Transverse colon (tissue), 4 donors: ENCODE measurements at places on chromosomes 1 and 21. TPM values are rescaled to one million over a fixed set of nuclear protein-coding genes. Genes with fewer than 3 reads are reported as not detected.

DNA sequence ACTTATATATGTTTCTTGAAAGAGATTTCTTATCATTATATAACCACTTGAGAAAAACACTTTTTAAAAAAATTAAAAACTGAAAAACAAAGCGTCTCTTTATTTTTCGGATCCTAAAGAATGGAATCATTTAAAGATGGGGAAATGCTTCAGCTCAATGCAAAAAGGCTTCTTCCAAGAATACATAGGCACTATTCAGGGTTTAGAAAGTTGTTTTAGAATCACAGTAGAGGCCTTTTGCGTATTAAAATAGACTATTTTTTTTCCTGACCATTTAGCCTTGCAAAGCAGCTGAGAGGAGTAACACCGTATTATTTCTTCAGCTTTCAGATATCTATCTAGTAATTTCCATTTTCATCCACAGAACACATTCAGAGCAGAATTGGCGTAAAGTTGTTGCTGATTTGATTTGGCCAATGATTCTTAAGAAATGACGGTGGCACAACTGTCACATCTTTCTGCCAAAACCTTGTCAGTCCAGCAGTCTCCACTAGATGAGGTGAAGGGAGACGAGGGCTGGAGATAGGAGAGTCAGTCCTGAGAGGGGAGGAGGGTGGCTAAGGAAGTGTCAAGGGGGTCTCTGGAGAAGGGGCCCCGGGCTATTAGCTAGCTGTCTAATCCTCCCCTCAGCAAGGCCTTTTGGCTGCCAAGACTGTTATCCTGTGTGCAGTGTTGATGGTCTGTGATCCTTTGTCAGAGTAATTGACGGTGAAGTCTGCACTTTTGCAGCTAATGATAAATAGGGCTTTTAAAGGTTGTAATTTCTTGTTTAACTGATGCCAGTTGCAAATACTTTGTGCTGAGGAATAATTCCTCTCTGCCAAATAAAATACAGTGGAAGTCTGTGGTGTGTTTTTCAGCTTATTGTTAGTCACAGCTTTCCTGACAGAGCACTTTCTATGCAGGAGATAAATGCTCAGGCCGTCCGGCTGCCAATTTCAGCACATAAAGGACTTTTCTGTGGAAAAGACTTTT is 34.7 kb downstream of the PRRX1 start:
- H3K36me3 ChIP-seq, result no peaks in the 10 kb centered on the region
- no peak for DNase-seq
- H3K27me3 ChIP-seq, result no peaks in the 10 kb centered on the region
- H3K4me3 ChIP-seq, result no peak overlapping the region

- no peak overlapping the region for H3K4me3 ChIP-seq
- H3K27ac ChIP-seq, result no peak overlapping the region
- no peaks in the 10 kb centered on the region for H3K4me1 ChIP-seq
These were observed 241.0 kb downstream of the KCNJ6 start for GRCh38 chr21:37675202-37675801.

- peak; percentile 90 for DNase-seq
- H3K27me3 ChIP-seq, result peaks cover 11% of the 10 kb centered on the region
- no peaks in the 10 kb centered on the region for H3K4me1 ChIP-seq
- no peaks in the 10 kb centered on the region for H3K36me3 ChIP-seq
- peak within 1 kb of the TSS; percentile 52 for H3K4me3 ChIP-seq
- H3K27ac ChIP-seq, result no peak within 1 kb of the TSS
These were observed at the start of gene ZNF695 for GRCh38 chr1:247007511-247008405. TSS of gene ZNF695 (minus strand) at chr1:247008057. CDS start at chr1:247007908, 149 bp downstream.

DNA sequence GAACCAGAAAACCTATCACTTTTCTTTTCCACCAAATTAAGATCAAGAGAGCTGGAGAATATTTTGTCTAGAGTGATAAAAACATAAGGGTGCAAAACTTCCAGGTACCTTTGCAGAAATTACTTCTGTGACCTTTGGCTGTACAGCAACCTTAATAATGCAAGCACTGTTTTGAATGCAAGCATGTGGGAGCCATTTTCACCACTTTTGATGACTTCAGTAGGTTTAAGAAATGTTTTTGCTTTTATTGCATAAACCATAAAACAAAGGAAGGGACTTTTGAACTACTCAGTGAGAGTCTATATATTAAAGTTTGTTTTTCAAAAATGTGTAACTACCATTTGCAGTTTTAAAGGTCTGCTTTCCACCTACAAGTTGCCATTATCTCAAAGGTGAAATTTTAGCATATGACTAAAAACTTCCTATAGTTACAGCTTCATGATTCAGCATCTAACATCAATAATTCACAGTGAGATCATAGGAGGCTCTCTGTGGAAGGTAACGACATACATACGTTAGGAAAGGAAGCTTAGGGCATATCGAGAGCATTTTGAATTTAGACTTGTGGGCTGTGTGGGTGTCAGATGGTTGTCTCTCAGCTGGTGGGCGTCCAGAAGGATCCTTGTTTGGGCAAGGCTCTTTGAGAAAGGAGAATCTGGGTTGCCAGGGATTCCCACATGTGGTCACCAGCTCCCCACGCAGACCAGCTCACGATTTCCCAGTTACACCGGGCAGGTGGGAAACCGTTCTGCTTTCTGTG is 1.1 kb upstream of the GADD45A start:
- DNase-seq, result peak; percentile 18
- H3K27me3 ChIP-seq, result no peaks in the 10 kb centered on the region
- peaks cover 6% of the 10 kb centered on the region for H3K36me3 ChIP-seq
- peak overlapping the region; percentile 97 for H3K27ac ChIP-seq
- H3K4me3 ChIP-seq, result no peak overlapping the region

DNA sequence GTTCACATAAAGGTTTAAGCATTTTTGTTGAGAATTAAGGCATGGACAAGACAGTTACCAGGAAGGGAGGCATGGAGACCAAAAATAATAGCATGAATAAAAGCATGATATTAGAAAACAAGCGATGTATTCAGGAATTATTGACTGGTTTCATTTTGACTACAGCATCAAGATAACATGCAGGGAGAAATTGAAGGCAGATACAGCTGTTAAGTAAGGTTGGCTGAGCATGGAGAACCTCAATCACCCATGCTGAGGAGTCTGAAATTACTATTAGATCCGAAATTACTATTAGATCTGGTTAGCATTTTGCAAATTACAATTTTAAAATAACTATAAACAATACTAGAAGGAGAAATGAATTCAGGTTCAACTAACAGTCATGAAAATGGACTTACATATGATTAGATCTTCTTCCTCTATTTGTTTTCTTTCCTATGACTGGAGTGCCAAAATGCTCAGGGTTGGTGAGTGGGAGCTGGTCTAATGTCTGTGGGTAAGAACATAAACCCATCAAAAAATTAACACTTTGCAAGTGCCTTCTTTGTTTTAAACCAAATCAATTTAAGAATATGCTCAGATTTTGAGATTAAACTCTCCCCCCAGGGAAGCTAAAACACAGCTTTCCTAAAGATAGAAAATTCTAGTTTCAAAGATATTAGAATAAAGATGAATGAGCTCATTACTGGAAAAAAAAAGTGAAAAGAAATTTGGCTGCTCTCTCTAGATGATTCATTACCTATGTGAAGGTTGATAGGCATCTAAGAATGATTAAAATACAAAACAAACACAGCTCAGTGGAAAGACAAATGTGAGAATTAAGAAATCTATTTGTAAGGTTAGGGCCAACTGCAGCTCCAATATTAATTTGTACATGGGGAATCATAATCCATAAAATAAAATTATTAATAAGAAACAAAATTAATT is 81.7 kb downstream of the ARID4B start:
- no peak overlapping the region for H3K4me3 ChIP-seq
- no peaks in the 10 kb centered on the region for H3K27me3 ChIP-seq
- no peak overlapping the region for H3K27ac ChIP-seq
- H3K4me1 ChIP-seq, result peaks cover 12% of the 10 kb centered on the region

DNA sequence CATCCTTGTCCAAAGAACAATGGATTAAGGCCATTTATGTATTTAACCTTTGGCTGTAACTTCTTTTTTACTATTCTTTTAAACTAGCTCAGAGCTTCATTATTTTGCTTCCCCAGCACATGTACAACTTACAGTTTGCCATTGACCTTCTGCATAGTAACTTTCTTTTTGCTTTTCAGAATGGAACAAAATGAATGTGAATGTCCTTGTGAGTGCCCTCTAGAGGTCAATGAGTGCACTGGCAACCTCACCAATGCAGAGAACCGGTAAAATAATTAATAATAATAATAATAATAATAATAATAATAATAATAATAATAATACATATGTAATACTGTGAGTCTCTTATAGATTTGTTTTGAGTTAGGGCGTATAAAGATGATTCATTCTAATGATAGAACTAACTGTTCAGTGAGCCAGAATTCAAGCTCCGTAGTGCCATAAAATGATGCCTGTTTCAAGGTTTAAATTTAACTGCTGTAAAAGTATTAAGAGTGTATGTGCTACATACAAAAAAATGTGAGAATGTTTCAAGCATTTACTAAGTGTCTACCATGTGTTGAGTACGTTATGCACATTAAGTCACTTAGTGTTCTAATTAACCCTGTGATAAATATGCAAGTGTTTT is 69.0 kb upstream of the RAVER2 start:
- no peaks in the 10 kb centered on the region for H3K27me3 ChIP-seq
- no peaks in the 10 kb centered on the region for H3K36me3 ChIP-seq
- H3K4me3 ChIP-seq, result no peak overlapping the region

GRCh38 chr1:81114191-81114590 is 686.5 kb upstream of the ADGRL2 start:
- no peak overlapping the region for H3K27ac ChIP-seq
- H3K36me3 ChIP-seq, result no peaks in the 10 kb centered on the region
- no peaks in the 10 kb centered on the region for H3K27me3 ChIP-seq
- H3K4me3 ChIP-seq, result no peak overlapping the region

- H3K4me3 ChIP-seq, result no peak overlapping the region
- H3K4me1 ChIP-seq, result peaks cover 8% of the 10 kb centered on the region
- DNase-seq, result no peak
- H3K27ac ChIP-seq, result no peak overlapping the region
- no peaks in the 10 kb centered on the region for H3K36me3 ChIP-seq
These were observed 47.7 kb upstream of the DNAH14 start for GRCh38 chr1:224881762-224882211.

GRCh38 chr1:21524686-21525339 is 15.6 kb downstream of the ALPL start:
- H3K27me3 ChIP-seq, result no peaks in the 10 kb centered on the region
- H3K4me1 ChIP-seq, result no peaks in the 10 kb centered on the region
- DNase-seq, result no peak
- H3K27ac ChIP-seq, result no peak overlapping the region

DNA sequence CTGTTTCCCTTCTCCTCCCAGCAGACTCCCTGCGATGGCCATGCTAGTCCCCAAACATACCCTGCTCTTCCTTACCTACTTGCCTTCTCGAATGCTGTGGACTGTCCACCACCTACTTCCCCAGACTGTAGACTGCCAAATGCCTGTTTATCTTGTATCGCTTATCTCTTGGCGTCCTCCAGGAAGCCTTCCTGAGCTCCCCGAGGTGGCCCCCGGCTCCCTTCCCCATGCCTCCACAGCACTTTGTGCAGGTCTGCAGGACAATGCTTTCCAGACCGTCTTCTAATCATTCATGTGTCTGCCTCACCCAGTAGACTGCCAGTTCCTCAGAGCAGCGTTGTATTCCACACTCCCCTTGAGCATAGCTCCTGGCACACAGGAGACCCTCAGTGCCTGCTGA is 41.7 kb downstream of the RHBG start:
- H3K36me3 ChIP-seq, result no peaks in the 10 kb centered on the region
- no peak overlapping the region for H3K27ac ChIP-seq
- no peaks in the 10 kb centered on the region for H3K4me1 ChIP-seq
- peaks cover 74% of the 10 kb centered on the region for H3K27me3 ChIP-seq

DNA sequence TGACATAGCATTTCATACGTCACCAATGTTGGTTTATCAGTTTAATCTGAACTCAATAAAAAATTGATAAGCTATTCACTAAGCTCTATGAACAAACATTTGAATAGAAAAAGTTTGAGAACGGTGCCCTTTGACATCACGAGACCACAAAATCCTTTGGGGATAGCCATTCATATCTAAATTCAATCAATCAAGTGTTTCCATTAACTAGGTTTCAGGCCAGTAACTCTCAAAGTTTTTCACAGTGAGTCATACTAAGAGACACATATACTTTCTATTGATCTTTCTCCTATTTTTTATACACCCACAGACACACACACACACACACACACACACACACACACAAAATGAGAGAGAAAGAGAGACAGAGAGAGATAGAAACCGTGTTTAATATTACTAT is 235.4 kb upstream of the SNX7 start:
- peaks cover 5% of the 10 kb centered on the region for H3K4me1 ChIP-seq
- H3K36me3 ChIP-seq, result no peaks in the 10 kb centered on the region
- no peaks in the 10 kb centered on the region for H3K27me3 ChIP-seq
- no peak for DNase-seq

The ATP5PB gene
- 93.5 TPM for total RNA-seq

GRCh38 chr1:177425199-177425598 is 254.4 kb downstream of the BRINP2 start:
- H3K36me3 ChIP-seq, result no peaks in the 10 kb centered on the region
- H3K4me1 ChIP-seq, result no peaks in the 10 kb centered on the region
- H3K27me3 ChIP-seq, result no peaks in the 10 kb centered on the region
- H3K27ac ChIP-seq, result no peak overlapping the region

The BRINP2 gene
- total RNA-seq, result not detected

DNA sequence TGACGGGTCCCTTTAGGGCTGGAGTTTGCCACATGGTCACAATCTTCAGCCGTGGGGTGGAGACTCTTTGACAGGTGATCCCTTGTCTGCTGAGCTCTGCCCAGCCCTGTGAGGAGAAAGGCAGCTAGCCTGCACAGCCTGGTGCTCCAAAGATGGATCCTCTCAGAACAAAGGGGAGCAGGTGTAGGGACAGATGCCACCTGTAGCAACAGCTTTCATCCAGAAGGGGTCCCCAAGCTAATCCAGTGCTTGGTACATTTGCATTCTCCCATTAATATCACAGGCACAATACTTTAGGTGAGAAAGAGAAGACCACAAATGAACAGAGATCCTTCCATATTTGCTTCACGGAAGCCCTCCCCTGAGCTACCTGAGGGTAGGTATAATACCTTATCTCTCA is 93.2 kb downstream of the CCDC185 start:
- no peak for DNase-seq
- H3K36me3 ChIP-seq, result no peaks in the 10 kb centered on the region
- no peak overlapping the region for H3K4me3 ChIP-seq
- no peak overlapping the region for H3K27ac ChIP-seq
- no peaks in the 10 kb centered on the region for H3K27me3 ChIP-seq
- no peaks in the 10 kb centered on the region for H3K4me1 ChIP-seq

DNA sequence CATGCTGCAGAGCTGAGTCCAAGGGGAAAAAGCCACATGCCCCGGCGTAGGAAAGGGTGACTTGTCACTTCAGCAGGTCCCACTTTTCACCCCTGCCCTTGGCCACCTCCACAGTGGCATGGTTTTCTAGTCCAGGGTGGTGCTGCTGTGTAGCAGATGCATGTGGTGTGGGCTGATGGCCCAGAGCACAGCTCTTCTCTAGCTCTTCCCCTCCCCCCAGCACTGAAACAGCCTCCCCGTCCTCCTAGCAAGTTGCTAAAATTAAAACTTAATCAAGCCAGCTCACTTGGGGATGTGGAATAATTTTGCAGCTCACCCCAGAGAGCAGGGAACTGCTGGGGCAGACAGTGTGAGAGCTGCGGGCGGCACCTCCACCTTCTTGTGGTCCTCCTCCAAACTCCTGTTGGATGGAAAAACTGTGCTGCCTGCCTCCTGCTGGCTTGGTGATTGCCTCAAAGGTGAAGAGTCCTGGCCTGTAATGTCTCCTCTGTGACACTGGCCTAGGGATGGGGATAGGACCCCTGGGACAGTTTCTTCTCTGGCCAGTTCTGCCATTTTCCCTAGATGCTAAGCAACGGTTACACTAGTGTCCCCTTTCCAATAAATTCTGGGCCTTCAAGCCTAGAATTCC is 91.6 kb downstream of the RNF220 start:
- DNase-seq, result no peak
- H3K27me3 ChIP-seq, result peaks cover 40% of the 10 kb centered on the region
- no peak overlapping the region for H3K27ac ChIP-seq
- no peak overlapping the region for H3K4me3 ChIP-seq
- no peaks in the 10 kb centered on the region for H3K4me1 ChIP-seq

The MAPKAPK2 gene
- total RNA-seq, result 74.8 TPM
